Immature natural killer cell (primary cell): ENCODE measurements at places on chromosomes 4 and X.

- no peak for DNase-seq
These were observed 285.2 kb upstream of the ARX start for GRCh38 chrX:25300994-25301393.

- DNase-seq = no peak
These were observed 124.5 kb upstream of the NOCT start for GRCh38 chr4:138890891-138891570.

DNA sequence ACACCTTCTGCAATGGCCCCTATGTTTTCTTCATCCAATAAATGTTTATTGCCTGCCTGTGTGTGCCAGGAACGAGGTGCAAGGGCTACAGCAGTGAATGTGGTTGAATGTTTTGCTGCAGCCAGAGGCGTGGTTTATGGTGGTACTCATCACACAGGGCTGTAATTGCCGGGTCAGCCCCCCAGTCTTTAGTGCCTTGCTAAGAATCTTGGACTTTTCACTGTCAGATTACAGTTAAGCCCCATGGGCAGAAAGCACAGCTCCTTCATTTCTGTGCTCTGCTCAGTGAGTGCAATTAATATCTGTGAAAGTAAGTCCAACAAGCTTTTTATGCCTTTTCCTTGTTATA is 67.8 kb downstream of the TAPT1 start:
- no peak for DNase-seq

DNA sequence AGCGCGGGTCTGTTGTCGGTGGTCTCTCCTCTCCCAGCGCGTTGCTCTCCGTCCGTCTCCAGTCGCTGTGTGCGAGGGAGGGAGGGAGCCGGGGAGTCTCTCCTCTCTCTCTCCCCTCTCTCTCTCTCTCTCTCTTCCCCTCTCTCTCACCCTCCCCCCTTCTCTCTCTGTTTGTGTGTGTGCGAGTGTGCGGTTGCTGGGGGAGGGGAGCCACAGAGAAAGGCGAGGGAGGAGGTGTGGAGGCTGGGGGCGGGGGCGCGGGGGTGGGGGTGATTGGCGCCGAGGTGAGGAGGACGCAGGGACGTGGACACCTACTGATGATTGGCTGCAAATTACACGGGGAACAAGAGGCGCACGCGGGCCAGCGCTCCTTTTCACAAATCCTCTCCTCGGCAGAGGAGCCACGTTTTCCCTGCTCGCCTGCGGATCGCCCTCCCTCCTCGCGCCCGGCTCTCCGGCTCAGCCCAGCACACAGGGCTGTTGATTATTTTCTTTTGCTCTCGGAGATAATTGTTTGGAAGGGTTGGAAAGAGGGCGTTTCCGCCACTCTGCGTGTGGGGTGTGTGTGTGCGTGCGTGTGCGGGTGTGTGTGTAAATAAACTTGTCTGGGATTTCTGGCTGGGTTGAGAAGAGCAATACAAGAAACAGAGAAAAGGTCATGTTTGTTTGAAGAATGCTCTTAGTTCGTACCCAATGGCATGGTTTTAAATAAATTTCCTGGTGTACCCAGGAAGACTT is at the start of gene CXXC4:
Gene CXXC4, minus strand, starts transcription at position 73 of the 738 bp plus-strand sequence. CDS start 3,092 bp downstream, outside the sequence.
- DNase-seq = peak; percentile 61

- DNase-seq = no peak
These were observed 215.3 kb downstream of the MID1IP1 start for GRCh38 chrX:39016556-39016955.

- DNase-seq = no peak
These were observed 203.5 kb upstream of the RPL34 start for GRCh38 chr4:108416831-108417230.

DNA sequence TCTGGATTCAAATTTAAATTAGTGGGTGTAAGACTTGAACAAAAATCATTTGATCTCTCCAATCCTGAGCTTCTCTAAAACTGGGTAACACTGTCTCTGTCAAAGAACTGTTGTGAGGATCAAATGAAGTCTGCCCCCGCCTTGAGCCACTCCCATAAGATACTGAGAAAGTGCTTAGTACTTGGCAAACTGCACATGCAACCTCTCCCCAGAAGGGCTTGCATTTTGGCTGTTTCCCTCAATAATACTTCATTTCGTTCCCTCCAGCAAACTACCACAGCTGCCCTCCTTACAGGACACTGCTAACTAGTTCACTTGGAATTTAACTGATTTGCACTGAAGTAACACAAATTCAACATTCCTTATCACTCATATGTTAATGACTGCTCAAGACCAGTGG is 79.8 kb downstream of the APBB2 start:
- no peak for DNase-seq

DNA sequence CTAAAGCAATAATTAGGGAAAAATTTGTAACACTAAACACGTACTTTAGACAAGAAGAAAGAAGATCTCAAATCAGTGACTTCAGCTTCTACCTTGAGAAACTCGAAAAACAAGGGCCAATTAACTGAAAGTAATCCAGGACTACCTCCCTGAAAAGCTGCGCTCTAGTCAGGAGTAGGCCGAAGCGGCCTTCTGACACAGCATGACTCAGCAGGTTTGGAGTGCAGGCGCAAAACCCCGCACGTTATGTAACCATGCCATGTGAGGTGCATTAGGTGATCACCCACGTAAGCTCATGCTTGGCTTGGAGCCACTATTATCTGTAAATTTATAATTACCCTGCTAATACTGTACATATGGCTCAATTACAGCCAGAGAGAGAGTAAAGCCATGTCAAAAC is 52.8 kb upstream of the CCDC149 start:
- no peak for DNase-seq

GRCh38 chr4:38130884-38131283 is 170.7 kb downstream of the PTTG2 start:
- no peak for DNase-seq
